ENCODE measurements at places on chromosomes 2 and 18.

DNA sequence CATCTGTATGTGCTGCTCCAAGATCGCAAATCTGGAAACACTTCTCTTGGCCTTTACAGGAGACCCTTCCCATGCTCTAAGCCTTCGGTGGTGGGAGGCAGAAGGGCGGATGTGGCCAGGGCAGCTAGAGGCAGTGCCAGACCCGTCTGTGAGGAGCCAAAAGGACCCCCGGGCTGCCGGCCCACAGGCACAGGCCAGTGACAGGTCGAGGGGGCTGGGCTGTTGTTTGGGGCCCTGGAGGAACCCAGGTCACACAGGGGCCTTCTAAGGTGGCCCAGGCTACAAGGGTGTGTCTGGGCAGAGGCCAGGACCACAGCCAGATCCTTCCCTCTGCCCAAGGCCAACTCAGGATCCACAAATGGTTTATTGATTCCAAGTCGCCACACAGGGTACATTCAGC lies 49.4 kb downstream of the SLC66A2 start:
- no peak for DNase-seq

GRCh38 chr2:24439280-24439970 lies 51.6 kb upstream of the NCOA1 start:
- DNase-seq: no peak

GRCh38 chr18:27202741-27203140 lies 17.6 kb upstream of the CHST9 start:
- no peak for DNase-seq

- peak; percentile 42 for DNase-seq
Measured at GRCh38 chr18:79519751-79520477, 124.2 kb downstream of the NFATC1 start.

- no peak for DNase-seq
Measured at GRCh38 chr18:79434607-79435401, 39.1 kb downstream of the NFATC1 start.

- DNase-seq: no peak
Measured at GRCh38 chr2:122034777-122035176, 279.3 kb downstream of the TSN start.

GRCh38 chr18:23227726-23228070 lies 92.4 kb downstream of the CABLES1 start:
- no peak for DNase-seq

DNA sequence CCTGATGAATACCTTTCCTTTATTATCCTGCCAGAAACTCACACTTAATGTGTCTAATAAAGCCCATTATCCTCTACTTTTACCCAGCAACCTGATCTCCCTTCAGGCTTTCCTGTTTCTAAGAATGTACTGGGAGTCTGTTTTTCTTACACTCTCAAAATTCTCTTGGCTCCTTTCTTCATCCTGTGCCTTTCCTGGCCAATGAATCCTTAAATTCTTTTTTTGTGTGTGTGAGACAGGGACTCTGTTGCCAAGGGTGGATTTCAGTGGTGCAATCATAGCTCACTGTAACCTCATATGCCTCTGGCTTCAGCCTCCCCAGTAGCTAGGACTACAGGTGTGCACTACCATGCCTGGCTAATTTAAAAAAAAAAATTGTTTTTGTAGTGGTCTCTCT lies 72.7 kb downstream of the MAP2 start:
- no peak for DNase-seq

- no peak for DNase-seq
Measured at GRCh38 chr2:154455866-154456265, 242.6 kb upstream of the KCNJ3 start.

DNA sequence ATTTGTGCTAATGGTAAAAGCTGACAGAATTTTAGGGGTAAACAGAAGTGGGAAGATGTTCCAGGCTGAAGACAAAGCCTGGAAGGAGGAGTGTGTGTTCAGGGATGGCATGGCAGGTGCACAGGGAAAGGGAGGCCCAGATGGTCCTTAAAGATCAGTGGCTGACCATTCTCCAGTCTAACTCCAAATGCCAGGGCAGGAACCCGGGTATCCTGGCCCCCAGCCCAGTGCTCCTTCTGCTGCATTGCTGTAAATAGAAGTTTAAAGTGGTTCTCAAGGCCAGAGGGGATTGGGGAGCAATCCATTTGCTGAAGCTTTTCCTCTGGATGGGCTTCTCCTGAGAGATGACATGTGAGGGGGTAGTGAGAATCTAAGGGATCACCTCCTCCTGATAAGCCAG lies 158.6 kb downstream of the CTIF start:
- DNase-seq: no peak

DNA sequence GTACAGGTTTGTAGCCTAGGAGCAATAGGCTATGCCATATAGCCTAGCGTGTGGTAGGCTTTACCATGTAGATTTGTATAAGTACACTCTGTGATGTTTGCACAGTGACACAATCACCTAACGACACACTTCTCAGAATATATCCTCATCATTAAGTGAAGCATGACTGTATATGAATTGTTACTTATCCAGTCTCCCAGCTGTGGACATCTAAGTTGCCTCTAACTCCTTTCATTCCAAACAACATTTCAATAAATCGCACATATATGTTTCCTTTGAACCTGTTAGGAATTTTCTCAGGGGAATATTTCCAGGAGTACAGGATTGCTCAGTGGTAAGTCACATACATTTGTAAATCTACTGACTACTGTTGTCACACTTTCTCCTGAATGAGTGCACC lies 90.0 kb downstream of the ARHGAP15 start:
- no peak for DNase-seq

- DNase-seq: no peak
Measured at GRCh38 chr2:167132066-167132465, 243.8 kb downstream of the XIRP2 start.
